ENCODE measurements at places on chromosomes 7 and 10.
A peak's percentile ranks its signal among the peaks of the same experiment; 100 is the strongest.

DNA sequence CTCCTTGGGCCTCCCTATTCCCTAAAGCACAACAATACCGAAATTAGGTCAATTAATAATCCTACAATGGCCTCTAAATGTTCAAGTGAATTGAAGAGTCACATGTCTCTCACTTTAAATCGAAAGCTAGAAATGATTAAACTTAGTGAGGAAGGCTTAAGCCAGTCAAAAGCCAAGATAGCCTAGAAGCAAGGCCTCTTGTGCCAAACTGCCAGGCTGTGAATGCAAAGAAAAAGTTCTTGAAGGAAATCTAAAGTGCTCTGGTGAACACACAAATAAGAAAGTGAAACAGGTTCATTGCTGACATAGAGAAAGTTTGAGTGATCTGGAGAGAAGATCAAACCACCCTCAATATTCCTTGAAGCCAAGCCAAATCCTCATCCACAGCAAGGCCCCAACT is 57.2 kb downstream of the SLC29A4 start:
- no peak for DNase-seq

DNA sequence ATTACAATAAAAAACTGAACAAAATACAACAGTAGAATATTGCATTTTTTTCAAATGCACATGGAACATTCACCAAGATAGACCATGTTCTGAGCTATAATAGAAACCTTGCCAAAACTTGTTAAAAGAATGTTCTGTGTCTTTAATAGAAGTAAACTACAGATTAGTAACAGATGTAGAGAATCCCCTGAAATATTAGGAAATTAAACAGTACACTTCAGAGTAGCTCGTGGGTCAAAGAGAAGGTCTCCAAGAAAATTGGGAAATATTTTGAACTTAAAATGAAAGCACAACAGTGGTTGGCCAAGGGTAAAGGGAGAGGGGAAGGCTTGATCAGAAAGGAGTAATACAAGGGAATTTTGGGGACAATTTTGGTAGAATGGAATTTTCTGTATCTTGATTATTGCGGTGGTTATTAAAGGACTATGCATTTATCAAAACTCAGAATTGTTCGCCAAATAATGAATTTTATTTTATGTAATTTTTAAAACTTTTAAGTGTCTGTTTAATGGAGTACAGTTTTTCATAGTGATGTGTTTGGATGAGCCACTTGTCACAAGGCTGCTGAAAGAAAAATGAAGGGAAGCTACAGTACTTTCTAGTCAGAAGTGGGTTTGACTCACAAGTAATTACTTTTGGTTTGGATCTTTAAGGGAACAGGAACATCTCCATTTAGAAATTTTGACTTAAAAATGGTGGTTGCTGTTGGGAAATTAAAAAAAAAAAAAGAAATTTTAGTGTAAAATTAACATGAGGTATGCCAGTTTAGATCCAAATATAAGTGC is 10.2 kb downstream of the PLEKHA8 start:
- DNase-seq: peak; percentile 33

GRCh38 chr7:152894295-152895170 is 135.0 kb downstream of the ACTR3B start:
- DNase-seq: peak; percentile 23

- DNase-seq: no peak
Observed at GRCh38 chr10:2972216-2972615, 95.1 kb upstream of the PFKP start.

GRCh38 chr10:121428867-121429266 is 169.4 kb downstream of the FGFR2 start:
- DNase-seq: no peak

DNA sequence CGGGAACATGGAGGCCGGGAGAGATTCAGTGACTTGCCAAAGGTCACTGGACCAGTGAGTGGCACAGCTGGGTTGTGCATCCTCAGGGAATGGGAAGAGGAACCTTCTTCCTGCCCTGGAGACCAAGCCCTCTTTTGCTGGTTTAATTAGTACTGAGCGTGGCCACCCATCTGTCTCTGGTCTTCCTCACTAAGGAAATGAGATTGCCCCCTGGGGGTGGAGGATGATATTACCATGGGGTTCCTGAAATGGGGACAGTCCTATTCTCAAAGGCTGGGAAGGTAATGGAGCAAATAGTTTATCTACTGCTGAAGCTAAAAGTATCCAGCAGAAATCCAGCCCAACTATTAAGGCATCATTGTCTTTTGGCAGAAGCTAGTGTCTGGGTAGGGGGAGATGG is 98.6 kb upstream of the FGFR2 start:
- no peak for DNase-seq

GRCh38 chr10:121598263-121599249 is at the start of gene FGFR2:
Gene FGFR2 (minus strand): TSS chr10:121598444. CDS start chr10:121593817, 4,627 bp downstream.
- DNase-seq: peak; percentile 82

- peak; percentile 69 for DNase-seq
Observed at GRCh38 chr10:13074563-13075451, 25.2 kb upstream of the OPTN start.

- DNase-seq: no peak
Observed at GRCh38 chr7:26185131-26185843, 15.3 kb downstream of the HNRNPA2B1 start.

- DNase-seq: no peak
Observed at GRCh38 chr7:41773756-41774155, 70.9 kb upstream of the INHBA start.

DNA sequence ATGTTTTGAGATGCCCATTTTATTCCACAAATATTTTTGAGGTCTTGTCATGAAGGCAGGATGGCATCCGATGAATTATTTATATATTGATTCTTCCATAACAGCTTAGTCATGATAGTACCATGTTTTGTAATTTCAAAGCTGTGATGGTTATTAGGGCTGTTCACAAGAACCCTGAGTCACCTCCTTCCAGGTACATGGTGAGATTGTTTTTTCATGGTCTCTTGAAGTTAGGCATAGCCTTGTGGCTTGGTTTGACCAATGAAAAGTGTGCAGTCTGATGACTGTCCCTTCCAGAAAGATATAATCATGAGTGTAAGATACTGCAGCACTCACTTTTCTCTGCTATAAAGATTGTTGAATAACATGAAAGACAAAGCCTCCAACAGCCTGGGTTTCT is 274.8 kb downstream of the FGFR2 start:
- no peak for DNase-seq

DNA sequence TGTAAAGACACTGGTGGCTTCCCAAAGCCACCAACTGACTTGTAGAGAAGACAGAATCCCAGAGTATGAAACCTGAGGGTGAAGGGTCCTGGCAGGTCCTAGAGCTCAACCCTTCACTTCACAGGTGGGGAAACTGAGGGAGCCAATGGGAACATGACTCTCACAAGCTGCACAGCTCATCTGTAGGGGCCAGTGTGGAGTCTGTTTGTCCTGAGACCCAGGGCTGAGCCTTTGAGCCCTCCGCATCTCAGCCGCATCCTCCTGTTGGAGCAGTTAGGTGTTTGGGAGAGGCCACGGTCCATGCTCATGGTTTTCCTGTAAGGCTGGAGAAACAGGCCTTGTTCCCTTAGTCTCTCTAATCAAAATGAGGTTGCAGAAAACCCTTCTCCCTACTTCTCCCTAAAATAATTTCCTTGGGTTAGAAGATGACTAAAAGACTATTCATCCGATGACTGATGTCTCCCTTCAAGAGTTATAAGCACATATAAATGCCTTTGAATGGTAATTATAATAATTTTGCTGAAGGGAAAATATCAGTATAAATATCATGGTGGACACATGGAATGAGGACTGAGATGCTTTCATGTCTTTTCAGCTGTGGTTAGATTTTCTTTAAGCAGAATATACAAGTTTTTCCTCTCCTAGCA is 10.3 kb downstream of the HTRA1 start:
- no peak for DNase-seq

DNA sequence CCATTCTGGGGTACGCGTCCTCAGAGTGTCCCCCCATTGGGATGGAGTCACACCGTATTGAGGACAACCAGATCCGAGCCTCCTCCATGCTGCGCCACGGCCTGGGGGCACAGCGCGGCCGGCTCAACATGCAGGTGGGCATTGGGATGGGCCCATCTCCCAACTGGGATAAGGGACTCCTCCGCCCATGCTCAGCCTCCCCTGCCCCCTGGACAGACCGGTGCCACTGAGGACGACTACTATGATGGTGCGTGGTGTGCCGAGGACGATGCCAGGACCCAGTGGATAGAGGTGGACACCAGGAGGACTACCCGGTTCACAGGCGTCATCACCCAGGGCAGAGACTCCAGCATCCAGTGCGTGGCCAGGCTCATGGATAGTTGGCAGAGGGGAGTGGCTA is 5.8 kb downstream of the AEBP1 start:
- DNase-seq: no peak

DNA sequence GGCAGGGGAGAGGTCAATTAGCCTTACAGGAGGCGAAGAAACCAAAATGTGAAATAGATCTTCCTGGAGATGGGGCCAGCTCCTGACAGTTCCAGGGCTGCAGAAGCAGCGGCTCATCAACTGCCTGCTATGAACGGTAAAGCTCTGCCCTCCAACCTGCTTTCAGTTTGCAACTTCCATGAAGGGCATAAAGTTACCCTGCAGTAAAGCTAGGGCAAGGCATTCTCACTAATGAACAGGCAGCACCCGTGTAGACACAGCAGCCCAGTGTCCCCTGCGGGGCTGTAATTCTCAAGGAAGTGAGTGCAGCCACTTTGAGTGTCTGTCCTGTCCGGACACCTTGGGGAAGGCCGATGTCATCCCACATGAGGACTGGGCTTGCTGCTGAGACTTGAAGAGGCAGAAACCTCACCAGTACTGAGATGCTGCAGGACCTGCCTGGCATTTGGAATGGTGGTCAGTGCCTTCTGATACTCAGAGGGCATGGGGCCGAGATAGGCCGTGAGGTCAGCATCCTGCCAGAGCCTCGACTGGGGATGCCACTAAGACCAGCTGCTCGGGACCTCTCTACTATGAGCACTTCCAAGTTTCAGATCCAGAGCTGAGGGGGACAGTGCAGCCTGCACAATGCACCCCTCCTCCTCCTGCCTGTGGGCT is 26.1 kb upstream of the C10orf53 start:
- DNase-seq: no peak

GRCh38 chr7:117091721-117092120 is 138.4 kb downstream of the ST7 start:
- no peak for DNase-seq

DNA sequence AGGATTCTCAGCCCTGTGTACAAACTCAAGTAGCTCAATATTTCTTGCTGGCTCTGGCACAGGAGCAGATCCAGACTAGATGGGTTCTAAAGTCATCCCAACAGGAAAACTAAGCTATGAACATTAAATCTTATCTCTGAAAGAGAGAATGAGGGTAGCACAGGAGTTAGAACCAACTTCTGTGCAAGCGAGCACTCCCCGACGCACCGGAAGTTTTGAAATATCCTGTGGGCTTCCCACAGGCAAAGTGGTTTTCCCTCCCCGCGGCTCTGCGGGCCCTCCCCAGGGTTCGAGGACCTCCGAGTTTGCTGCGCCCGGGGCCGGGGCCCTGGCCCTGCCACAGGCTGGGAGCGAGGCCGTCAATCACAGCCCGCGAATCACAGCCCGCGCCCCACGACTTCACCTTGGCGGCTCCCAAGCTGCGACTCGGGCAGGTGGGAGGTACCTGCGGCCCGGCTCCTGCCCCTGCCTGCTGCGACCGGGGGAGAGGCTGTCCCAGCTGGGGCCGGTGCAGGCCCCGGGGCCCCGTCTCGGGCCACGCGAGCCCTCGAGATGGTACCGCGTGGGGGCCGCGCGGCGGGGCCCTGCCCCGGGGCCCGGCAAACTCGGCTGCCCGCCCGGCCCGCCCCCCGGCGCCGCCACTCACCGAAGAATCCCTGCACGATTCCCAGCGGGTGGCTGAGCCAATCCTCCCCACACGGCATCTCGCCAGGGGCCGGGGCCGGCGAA is 598 bp downstream of the MCMBP start:
- no peak for DNase-seq

DNA sequence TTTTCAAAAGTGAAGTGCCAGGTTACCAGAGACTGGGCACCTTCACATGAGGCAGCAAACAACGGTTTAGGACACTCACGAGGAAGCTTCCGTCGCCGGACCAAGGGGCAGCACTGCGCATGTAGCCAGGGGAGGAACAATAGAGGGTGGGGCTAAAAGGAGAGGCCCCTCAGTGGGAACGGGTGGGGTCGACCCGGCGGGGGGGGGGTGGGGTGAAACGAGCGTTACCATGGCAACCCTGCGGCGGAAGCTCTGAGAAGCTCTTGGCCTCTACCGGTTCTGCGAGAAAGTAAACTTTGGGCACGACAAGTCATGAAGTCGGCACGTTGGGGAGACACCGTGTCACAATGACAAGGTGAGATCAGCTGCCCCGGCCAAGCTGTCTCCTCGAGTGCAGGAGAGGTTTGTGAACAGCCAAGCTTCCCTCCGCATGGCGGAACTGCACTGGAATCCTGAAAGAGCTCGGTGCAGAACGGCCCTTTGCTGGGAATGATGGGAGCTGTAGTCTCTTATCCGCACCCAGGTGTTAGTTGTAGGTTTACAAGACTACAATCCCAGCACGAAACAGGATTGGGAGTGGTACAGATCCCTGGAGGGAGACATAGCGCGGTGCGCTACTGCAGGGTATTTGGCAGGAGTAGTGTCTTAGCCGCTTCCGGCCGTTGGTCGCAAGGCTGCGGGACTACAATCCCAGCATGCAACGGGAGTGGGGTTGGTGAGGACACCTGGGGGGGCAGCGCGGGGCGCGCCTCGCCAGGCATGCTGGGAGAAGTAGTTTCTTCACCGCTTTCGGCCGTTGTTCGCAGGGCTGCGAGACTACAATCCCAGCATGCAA is 72.8 kb upstream of the ZNF722 start:
- DNase-seq: no peak

GRCh38 chr10:27474741-27475140 is 29.4 kb upstream of the RAB18 start:
- no peak for DNase-seq

DNA sequence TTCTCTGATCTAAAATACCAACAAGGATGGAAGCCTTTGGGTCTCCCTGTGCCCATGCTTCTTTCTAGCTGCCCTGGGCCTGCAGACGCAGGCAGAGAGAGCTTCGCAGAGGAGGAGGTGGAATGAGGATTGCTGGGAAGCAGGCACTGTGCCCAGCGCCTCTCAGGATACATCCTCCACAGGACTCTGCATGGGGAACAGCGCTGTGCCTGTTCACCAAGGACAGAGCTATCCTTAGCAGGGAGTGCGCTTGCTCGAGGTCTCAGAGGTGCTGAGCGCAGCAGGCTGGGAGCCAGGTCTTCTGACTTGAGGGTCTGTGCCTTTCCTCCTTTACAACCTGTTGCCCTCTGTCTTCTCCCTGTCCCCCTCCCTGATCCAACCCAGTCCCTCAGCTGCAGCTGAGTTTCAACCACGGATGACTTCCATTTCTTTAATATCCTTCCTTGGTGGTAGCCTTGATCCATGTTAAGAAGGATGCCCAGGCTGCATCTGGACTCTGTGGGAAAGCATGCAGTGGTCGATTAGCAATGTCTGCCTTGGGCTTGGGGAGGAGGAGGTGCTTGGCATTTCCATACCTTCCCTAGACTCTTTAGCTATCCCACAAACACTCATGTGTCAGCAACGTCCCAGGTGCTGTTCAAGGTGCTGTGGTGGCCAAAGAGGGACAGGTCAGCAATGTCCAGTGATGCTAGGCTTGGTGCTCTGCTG is 219.6 kb upstream of the GPR26 start:
- DNase-seq: no peak

DNA sequence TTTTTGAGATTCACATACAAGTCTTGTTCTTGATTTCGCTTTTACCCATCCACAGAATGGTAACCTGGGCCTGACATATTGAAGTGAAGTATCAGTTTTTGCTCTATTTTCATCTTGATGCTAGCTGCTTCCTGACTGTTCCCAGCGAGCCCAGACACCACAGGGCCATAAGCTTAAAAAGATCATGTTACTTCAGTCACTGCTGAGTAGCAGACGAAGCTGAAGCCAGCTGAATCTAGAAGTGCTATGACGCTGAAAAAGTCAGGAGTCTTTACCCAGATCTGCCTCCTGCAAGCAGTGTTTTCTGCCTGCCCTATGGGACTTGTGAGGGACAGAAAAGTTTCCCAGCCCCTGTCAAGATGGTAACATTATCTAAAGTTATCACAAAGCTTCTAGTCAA is 2.7 kb upstream of the PRXL2A start:
- no peak for DNase-seq
